Hematopoietic multipotent progenitor cell (in vitro differentiated cells): ENCODE measurements at places on chromosomes 11 and 22. TPM values are rescaled to one million over a fixed set of nuclear protein-coding genes. Genes with fewer than 3 reads are reported as not detected.

Gene TRIM29
- total RNA-seq: under 0.01 TPM

Gene LRRC4C
- total RNA-seq: 1.9 TPM

DNA sequence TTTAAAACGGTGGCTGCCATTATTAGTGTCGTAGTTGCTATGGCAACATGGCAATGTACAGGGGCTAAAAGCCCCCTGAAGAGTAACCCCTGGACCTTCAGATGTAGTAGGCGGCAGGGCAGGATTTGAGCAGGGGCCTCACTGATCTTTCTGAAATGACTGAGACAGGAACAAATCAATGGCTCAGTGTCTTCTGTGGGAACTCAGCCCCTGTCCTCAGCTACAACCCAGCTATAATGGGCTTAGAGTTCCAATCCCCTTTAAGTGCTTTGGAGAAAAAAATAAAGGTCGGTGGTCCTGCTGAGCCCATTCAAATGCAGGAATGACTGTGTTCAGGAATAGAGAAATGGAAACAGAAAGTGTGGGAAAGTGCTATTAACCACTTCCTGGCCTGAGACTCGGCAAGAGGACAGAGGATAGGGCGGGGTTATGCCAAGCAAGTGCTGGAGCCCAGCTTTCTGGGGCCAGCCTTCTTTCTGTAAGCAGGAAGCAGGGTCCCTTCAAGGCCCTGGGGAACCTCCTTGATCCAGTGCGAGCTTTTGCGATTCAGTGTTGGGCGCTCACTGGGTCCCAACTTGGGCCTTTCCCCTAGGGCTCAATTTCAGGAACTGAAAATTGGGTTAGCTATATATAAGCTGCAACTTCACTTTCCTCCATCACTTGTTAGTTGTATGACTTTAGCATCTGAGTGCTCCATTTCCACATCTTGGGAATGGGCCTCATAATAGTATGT is 6.1 kb upstream of the CD82 start:
- DNase-seq: peak; percentile 9

Gene TRPC6
- total RNA-seq: 0.27 TPM

DNA sequence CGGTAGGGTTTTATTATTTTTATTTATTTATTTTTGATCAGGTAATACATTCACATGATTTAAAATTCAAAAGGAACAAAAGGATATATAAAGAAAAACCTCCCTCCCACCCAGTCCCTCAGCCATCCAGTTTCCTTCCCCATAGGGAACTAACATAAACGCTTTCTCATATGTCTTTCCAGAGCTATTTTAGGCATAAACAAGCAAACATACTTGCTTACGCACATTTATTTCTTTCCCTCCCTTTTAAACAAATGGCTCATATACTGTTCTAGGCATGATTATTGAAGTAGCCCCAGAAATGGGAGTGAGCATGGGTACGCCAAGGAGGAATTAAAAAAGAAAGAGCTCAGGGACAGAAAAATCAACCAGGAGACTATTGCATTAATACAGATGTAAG is 63.7 kb downstream of the LIF start:
- DNase-seq: no peak

Gene HBE1
- total RNA-seq: under 0.01 TPM

GRCh38 chr11:42273977-42274376 is 814.5 kb upstream of the LRRC4C start:
- no peak for DNase-seq

DNA sequence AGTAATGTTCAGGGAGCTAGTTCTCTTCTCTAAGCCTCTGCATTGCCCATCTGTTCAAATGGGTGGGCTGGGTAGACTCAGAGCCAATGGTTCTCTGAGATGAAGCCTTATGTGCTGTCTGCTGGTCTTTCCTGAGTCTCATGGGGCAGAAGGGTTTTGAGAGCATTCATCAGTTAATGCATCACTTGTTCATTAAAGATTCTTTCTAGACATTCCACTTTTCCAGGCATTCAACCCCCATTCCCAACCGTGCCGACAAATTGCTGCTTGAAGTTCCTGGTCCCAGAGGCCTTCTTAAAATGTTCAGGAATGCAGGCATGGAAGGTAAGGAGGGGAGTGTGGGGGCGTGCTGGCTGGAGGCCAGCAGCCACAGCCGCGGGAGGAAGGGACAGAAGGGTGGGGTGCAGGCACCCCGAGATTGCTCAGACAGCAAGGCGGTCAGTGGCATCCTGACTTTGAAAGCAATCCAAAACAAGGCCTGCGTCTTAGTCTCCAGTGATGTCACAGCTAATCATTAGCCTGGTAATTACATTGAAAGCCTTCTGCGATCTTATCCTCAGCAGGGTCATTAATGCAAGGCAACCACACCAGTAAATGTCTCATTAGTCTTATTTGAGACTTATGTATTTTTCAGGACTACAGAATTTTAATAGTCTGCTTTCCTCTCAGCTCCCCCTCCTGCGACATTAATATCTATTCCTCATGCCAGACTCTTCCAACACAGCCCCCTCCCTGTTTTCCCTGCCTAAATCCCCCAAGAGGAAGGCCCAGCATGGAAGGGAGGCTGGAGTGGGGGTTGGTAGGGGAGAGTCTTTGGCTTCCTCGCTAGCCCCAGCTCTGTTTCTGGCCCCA is 328.8 kb downstream of the MIAT start:
- no peak for DNase-seq

GRCh38 chr11:18265949-18266348 is at the start of gene SAA1:
Gene SAA1 (plus strand): TSS chr11:18266264. CDS start chr11:18266888, 624 bp downstream.
- DNase-seq: no peak

DNA sequence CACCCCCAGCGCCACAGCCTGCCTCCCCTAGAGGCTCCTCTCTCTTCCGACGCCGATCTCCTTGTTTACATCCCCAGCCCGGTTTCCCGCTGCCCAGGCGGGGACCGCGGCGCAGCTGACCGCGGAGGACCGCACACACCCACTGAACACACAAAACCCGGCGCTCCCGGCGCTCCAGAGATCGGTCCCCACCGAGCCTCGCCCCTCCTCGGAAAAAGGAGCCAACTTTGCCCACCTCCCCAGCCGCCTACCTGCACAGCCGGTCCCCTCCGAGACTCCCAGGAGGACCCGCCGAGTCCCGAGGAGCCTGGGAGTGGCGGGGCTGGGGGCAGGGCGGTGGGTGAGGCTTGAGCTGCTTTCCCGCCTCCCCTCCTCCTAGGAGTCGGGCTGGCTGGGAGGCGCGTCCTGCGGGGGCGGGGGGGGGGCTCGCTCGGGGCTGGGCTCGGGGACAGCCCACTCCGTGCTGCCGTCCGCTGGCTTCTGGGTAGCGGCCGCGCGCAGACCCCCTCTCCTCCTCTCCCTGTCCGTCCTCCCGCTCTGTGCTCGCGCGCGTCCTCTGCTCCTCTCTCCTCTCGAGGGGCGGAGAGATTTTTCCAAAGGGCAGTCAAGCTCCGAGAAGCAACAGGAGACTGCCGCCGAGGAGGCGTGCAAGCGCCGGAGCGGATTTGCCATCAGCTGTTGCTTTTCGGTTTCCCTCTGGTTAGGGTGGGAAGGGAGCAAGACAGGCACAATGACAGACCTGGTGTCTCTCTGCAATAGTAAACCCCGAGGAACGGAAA is at the start of gene FXYD6:
Gene FXYD6, minus strand, starts transcription at position 318 of the 779 bp plus-strand sequence. CDS start 33,882 bp downstream, outside the sequence.
- no peak for DNase-seq

- DNase-seq: no peak
These were observed 92.4 kb downstream of the JRKL start for GRCh38 chr11:96482193-96482592.

DNA sequence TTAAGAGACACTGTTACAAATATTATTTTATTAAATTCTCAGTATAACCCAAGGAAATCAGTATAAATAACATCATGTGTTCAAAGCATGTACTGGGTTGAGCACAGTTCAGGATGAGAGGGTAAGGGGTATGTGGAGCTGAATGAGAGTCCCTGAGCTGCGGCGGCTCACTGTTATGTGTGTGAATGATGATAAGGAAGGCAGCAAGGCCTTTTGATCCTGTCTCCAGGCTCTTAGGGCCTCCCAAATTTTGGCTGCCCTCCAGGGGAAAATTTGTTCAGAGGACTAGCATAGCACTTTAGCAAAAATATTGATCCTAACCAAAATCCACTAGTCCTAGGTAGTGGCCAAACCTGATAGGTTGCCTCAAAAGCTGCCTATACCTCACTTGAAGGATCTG is 86.1 kb upstream of the SPON1 start:
- DNase-seq: no peak

Gene BUD13
- total RNA-seq: 12.1 TPM

DNA sequence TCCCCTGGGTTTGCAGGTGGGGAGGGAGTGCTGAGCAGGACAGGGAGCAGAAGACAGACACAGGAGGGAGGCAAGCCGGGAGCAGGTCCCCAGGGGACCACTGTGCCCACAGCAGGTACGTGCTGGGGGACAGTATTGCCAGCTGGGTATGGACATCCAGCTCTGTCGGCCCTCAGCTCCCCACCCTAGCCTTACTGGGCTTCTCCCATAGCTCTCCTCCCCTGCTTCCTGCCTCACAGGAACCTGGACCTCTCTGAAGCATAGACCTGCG is 9.8 kb downstream of the LRRC74B start:
- DNase-seq: no peak

Gene CBLIF
- not detected for total RNA-seq

DNA sequence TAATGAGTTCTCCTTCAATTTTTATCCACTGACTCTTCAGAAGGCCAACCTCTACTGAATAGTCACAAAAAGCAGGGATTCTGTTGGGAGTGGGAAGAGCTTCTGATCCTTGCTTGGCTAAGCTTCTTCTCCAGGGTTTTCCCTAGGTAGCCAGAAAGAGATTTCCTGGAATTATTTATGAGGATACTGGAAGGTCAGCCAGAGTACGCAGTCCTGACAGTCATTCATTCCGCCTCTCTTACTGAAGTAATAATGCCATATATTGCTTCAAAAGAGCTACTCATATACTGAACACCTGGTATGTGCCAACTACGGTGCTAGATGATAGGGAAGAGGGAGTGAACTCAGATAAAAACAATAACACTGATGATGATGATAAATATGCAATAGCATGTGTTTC is 116.1 kb downstream of the CCDC34 start:
- no peak for DNase-seq

Gene PANX3
- total RNA-seq: not detected

DNA sequence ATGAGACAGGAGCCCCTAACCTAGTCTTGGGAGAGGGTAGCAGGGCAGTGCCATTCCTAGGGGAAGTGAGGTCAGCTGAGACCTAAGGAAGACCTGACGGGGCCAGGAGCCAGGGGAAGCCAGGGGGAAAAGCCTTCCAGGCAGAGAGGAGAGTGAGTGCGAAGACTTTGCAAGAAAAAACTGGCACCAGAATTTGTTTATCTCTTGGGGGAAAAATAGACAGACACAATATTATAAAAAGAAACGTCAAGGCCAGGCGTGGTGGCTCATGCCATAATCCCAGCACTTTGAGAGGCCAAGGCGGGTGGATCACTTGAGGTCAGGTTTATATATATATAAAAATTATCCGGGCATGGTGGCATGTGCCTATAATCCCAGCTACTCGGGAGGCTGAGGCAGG is 26.9 kb upstream of the TESMIN start:
- DNase-seq: no peak

GRCh38 chr11:76838678-76839068 is 22.0 kb upstream of the ACER3 start:
- no peak for DNase-seq

- no peak for DNase-seq
These were observed 28.8 kb downstream of the SLN start for GRCh38 chr11:107683061-107683460.

- DNase-seq: no peak
These were observed 119.3 kb downstream of the WNT11 start for GRCh38 chr11:76086743-76087635.

Gene OR52H1
- total RNA-seq: 4.3 TPM

DNA sequence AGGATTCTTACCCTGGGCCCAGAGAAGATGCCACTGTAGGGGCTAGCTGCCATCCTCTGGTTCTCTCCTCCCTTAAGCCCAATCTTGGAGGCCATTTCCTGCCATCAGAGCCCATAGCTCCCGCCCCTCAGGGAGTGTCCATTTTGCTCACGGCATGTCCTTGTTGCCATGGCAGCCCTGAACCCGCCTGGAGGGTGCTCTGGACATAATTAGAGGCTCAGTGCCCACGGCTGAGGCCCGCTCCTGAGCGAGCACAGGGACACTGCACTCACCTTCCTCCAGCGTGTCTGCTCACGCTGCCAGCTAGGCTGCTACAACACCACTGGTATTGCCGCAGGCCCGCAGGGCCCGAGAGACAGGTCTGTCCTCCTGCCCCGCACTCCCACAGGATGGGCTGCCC is 11.1 kb upstream of the SUSD2 start:
- DNase-seq: no peak

DNA sequence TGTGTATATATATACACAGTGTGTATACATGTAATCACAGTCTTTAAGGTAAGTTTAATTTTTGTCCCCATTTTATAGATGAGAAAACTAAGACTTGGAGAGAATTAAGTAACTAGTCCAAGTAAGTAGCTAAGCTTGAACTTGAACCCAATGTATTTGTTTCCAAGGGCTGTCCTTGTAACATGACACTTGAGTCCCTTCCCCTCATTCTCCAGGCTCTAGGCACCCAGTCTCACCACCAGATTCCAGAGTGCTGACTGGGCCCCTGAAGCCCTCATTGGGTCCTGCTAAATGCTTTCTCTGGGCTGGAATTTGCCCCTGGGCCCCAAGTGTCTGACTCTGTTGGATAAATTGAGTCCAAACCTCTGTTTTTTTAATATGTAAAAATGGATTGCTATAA is 45.5 kb downstream of the ADM start:
- DNase-seq: no peak

Gene MMP12
- total RNA-seq: not detected

GRCh38 chr11:28114116-28114515 is 5.9 kb downstream of the METTL15 start:
- no peak for DNase-seq

- DNase-seq: no peak
These were observed at the start of gene TMPRSS5 for GRCh38 chr11:113705871-113706655. Gene TMPRSS5 (minus strand): TSS chr11:113706308. CDS start chr11:113706224, 84 bp downstream.

Gene CRACR2B
- 3.8 TPM for total RNA-seq

DNA sequence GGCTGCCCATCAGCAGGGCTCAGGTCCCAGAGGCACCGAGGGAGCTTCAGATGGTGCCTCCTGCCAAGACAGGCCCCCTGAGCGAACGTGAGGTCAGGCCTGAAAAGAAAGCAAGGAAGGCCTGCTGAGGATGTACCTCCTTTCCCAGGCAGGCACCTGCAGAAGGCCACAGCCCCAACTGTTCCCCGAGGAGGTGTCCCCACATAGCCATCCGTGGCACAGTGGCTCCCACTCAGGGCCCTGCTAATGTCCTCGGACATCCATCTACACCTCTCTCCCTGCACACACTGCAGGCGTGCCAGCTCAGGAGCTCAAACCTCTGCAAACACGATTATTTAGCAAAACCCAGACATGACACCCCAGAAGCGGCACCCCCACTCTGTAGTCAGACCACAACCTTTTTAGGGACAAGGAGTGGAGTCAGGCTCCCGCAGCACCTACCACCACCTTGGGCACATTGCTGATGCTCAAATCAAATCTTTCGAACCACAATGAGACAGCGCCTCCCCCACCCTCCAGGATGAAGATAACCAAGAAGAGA is 36.9 kb downstream of the SHANK2 start:
- no peak for DNase-seq
